ENCODE measurements at places on chromosomes 7 and 10. TPM values are rescaled to one million over a fixed set of nuclear protein-coding genes. Genes with fewer than 3 reads are reported as not detected.

SORBS1 gene
- total RNA-seq: 0.42 TPM

NEUROG3 gene
- total RNA-seq: 0.38 TPM

DNA sequence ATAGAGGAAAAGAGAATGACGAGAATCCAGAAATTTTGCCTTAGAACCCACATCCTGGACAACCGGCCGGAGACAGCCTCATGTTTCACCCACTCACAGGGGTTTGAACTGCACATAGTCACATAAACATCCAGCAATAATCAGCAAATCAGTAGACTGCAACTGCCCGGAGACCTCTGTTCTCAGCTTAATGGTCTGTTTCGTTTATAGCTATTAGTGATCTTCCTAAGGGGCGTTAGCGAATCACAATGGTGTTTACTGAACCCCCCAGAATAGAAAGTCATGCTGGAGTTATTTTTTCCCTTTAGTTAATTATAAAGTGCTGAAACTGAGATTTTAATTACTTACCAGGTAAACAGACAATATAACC lies 98.4 kb downstream of the SFMBT2 start:
- no peak for DNase-seq
- no peak overlapping the region for H3K27ac ChIP-seq
- H3K36me3 ChIP-seq: peaks cover 4% of the 10 kb centered on the region
- no peak overlapping the region for H3K4me3 ChIP-seq
- peaks cover 31% of the 10 kb centered on the region for H3K4me1 ChIP-seq

ABCA13 gene
- total RNA-seq: not detected

THSD7A gene
- total RNA-seq: not detected

GRCh38 chr7:76281706-76282343 lies 20.6 kb upstream of the HSPB1 start:
- no peak overlapping the region for H3K27ac ChIP-seq
- peak overlapping the region; percentile 68 for H3K4me3 ChIP-seq
- peaks cover 43% of the 10 kb centered on the region for H3K27me3 ChIP-seq
- DNase-seq: no peak
- no peaks in the 10 kb centered on the region for H3K36me3 ChIP-seq

HGF gene
- total RNA-seq: not detected

HOXA13 gene
- total RNA-seq: not detected

- DNase-seq: no peak
- H3K27me3 ChIP-seq: peaks cover 4% of the 10 kb centered on the region
Measured at GRCh38 chr10:72013202-72013945, 49.2 kb downstream of the CHST3 start.

SVOPL gene
- total RNA-seq: not detected

DNA sequence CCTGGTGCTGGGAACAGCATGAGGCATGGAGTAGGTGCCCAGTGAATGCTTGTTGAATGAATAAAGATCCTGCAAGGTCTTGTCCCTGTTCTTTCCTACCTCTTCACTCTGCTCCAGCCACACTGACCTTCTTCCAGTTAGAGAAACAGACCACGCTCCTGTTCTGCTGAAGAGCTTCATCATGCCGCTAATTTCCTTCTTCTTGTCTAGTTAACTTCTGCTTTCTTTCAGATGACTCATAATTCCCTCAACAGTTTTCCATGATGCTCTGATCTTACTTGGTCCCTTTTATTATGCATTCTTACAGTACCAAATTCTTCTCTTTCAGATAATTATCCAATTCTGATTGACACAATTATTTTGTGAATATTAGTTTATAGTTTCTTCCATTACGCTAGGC lies 59.5 kb upstream of the C1QL3 start:
- peaks cover 11% of the 10 kb centered on the region for H3K27me3 ChIP-seq
- peaks cover 3% of the 10 kb centered on the region for H3K4me1 ChIP-seq
- no peak overlapping the region for H3K4me3 ChIP-seq
- DNase-seq: no peak

DNA sequence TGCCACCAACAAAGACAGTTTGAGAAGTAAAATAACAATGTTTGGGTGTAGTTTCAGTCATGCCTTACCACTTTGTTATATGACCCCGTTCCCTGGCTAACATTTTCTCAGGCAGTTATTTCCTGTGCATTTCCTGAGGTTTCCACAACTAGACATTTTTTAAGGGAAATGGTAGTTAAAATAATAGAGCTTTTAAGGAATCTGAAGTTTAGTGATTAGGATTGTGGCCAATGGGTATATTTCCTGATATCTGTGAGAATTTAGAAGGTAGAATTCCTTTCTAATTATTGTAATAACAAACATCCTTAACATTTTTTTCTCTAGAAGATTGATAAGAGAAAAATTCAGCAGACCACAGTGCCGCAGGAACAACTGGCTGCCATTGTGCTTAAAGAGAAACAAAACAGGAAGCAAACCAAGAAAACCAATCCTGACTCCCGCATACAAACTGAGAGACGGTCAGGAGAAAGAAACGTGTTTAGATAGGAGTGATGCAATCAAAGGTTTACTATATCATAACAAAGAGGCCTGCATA lies 193.6 kb downstream of the MBL2 start:
- H3K36me3 ChIP-seq: no peaks in the 10 kb centered on the region
- DNase-seq: no peak
- H3K27ac ChIP-seq: no peak overlapping the region

VWDE gene
- not detected for total RNA-seq

HOXA1 gene
- 0.55 TPM for total RNA-seq

- peaks cover 21% of the 10 kb centered on the region for H3K27me3 ChIP-seq
- H3K36me3 ChIP-seq: no peaks in the 10 kb centered on the region
- DNase-seq: no peak
- H3K4me3 ChIP-seq: no peak overlapping the region
Measured at GRCh38 chr10:107163076-107163855, 1.2 kb downstream of the SORCS1 start.

DNA sequence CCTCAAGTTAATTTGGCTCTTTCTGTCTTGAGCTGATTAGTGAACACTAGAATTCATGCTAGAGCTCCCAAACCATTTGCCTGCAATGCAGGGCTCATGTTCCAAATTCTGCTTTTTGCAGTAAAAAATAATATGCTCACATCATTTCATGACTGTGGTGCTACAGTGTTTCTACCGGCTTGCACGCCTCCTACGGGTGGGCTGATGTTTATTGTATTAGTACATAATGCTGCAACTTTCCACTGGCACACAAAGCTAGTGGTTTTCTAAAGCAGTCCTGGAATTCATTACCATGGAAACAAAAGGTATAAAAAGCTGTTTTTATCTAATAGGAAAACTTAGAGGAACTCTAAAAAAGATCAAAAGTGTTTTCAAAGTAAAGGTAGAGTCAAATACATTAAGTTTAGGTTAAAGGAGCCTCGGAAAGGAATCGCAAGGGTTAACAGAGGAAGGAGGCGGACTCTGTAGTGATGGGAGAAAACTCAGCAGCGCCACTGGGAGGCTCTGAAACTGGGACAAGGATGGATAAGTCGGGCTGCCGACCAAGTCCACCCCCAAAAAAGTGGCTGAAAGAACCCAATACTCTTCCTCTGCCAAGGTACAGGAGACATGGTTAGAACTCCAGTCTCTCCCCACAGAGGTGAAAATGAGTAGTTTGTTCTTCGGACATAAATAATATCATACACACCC lies 25.9 kb downstream of the GRM8 start:
- no peak overlapping the region for H3K27ac ChIP-seq
- H3K4me1 ChIP-seq: no peaks in the 10 kb centered on the region
- no peak for DNase-seq
- H3K27me3 ChIP-seq: peaks cover 13% of the 10 kb centered on the region

DNA sequence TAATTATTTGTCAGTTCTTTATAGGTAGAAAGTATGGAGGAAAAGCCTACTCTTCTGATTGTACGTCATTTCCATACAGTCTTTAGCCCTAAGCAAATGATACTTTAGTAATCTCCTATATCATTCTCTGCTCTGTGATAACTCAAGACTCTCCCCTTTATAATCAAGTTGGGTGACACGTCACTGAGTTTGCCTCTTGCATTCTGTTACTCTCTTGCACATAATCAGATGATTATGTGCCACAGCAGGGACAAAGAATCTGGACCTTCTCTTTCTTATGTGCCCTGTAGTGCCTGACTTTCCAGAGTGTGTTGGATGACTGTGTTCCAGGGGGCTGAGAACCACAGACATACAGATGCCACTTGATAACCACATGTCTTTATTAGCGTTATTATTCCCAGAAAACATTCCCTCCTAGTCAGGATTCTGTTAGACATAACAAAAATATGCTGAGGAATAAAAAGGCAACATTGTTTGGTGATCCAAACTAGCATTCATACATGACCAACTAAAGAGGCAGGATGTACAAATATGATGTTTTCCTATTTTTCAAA lies 116.4 kb upstream of the HGF start:
- H3K27ac ChIP-seq: no peak overlapping the region
- DNase-seq: no peak
- H3K27me3 ChIP-seq: no peaks in the 10 kb centered on the region
- H3K36me3 ChIP-seq: no peaks in the 10 kb centered on the region
- peaks cover 2% of the 10 kb centered on the region for H3K4me1 ChIP-seq
- H3K4me3 ChIP-seq: no peak overlapping the region

DNA sequence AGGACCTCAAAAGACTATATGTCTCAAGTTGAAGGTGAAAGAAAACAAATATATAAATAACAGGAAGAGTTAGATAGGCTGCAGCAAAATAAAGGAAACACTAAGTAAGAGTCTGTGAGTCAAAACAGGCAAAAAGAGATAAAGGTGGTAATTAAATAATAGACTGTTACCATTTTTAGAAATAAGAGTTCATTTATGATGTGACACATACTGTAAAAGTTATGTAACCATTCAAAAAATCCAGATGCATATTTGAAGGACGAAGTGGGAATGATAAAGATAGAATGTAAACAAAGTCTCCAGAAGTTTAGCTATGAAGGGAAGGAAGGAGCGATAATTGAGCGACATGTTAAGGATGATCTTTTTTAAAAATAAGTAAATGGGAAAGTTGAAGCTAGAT lies 50.5 kb downstream of the HECTD2 start:
- peaks cover 29% of the 10 kb centered on the region for H3K36me3 ChIP-seq
- no peaks in the 10 kb centered on the region for H3K27me3 ChIP-seq
- no peaks in the 10 kb centered on the region for H3K4me1 ChIP-seq
- DNase-seq: no peak

- no peak overlapping the region for H3K4me3 ChIP-seq
- no peaks in the 10 kb centered on the region for H3K4me1 ChIP-seq
- no peaks in the 10 kb centered on the region for H3K36me3 ChIP-seq
- no peak overlapping the region for H3K27ac ChIP-seq
Measured at GRCh38 chr7:34842782-34843181, 184.8 kb downstream of the NPSR1 start.

DNA sequence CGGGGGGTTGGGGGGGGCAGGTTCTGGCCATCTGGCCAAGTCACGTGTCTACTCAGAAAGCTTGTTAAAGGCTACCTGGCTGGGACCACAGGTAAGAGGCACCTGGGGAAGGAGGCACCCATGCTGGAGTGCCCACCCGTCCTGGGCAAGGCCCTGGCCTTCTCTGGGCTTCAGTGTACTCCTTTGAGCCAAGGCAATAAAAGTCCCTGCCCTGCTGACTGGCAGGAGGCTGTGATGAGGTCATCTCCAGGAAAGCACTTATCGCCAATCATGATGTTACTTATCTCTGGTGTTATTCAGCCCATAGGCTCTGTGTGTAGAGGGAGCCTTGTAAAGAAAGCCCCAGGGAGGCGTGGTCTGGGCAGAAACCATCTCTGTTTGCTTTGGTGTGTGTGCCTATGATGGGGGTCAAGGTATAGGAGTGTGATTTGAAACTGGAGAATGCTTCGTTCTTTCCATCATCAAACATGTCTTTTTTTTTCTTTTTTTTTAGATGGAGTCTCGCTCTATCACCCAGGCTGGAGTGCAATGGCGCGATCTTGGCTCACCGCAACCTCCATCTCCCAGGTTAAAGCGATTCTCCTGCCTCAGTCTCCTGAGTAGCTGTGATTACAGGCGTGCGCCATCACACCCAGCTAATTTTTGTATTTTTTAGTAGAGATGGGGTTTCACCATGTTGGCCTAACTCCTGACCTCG lies 2.5 kb upstream of the CLDN4 start:
- no peak for DNase-seq
- peaks cover 29% of the 10 kb centered on the region for H3K4me1 ChIP-seq
- H3K27me3 ChIP-seq: peaks cover 1% of the 10 kb centered on the region
- H3K4me3 ChIP-seq: no peak overlapping the region

GRCh38 chr10:22544325-22545068 lies 169.9 kb downstream of the PIP4K2A start:
- H3K27me3 ChIP-seq: no peaks in the 10 kb centered on the region
- H3K36me3 ChIP-seq: peaks cover 86% of the 10 kb centered on the region
- no peaks in the 10 kb centered on the region for H3K4me1 ChIP-seq
- no peak overlapping the region for H3K27ac ChIP-seq
- no peak overlapping the region for H3K4me3 ChIP-seq

GRCh38 chr7:4738711-4739527 lies 36.5 kb upstream of the AP5Z1 start:
- H3K36me3 ChIP-seq: peaks cover 53% of the 10 kb centered on the region
- peak overlapping the region; percentile 46 for H3K27ac ChIP-seq
- H3K4me3 ChIP-seq: no peak overlapping the region
- H3K4me1 ChIP-seq: peaks cover 37% of the 10 kb centered on the region
- DNase-seq: no peak
- H3K27me3 ChIP-seq: no peaks in the 10 kb centered on the region

VGF gene
- 0.11 TPM for total RNA-seq

GRCh38 chr7:128903621-128904361 lies 6.7 kb downstream of the KCP start:
- no peak overlapping the region for H3K4me3 ChIP-seq
- no peaks in the 10 kb centered on the region for H3K27me3 ChIP-seq
- DNase-seq: no peak
- H3K36me3 ChIP-seq: no peaks in the 10 kb centered on the region
- H3K4me1 ChIP-seq: peaks cover 8% of the 10 kb centered on the region

DNA sequence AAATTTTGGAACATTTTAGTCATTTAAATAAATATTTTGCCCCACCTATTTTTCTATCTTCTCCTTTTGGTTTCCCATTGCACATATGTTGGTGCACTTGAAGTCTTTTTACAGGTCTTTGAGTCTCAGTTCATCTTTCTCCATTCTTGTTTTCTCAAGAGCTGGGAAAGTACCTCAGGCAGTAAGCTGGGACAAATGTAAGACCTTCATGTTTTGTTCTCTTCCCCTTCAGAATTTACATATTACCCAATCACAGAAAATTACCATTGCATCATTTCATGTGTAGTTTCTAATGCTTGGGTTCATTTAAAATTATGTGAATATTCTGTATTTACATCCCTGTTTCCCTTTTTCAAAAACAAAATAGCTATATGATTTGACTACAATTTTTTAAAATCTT lies 1150.0 kb upstream of the POT1 start:
- H3K27me3 ChIP-seq: no peaks in the 10 kb centered on the region
- H3K27ac ChIP-seq: no peak overlapping the region

GRCh38 chr10:128116187-128116586 lies 10.0 kb downstream of the MKI67 start:
- no peak overlapping the region for H3K27ac ChIP-seq
- DNase-seq: no peak
- no peaks in the 10 kb centered on the region for H3K36me3 ChIP-seq

POR gene
- 63.5 TPM for total RNA-seq

- no peak overlapping the region for H3K4me3 ChIP-seq
- H3K27ac ChIP-seq: no peak overlapping the region
- no peaks in the 10 kb centered on the region for H3K27me3 ChIP-seq
- no peaks in the 10 kb centered on the region for H3K36me3 ChIP-seq
Measured at GRCh38 chr10:111452153-111452552, 375.3 kb downstream of the ADRA2A start.
